ENCODE measurements at places on chromosomes 7 and 10.

GRCh38 chr7:142012825-142013511 is 17.3 kb downstream of the MGAM start:
- DNase-seq, result no peak

DNA sequence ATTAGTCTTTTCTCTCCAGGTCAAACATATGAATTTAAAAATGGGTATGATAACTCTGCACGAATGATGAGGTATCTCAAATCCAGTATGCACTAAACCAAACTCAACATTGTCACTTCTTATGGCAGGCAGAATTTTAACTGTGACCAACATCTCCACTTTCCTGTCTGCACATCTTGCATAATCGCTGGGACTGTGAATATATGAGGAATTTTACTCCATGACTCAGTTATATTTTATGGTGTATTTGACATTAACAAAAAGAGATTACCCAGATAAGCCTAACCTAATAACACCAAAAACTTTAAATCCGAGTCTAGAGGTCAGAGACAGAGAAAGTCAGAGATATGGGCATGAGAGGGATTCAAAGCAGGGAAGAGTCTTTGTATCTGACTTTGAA is 454.5 kb upstream of the SEMA3D start:
- peak; percentile 55 for DNase-seq

DNA sequence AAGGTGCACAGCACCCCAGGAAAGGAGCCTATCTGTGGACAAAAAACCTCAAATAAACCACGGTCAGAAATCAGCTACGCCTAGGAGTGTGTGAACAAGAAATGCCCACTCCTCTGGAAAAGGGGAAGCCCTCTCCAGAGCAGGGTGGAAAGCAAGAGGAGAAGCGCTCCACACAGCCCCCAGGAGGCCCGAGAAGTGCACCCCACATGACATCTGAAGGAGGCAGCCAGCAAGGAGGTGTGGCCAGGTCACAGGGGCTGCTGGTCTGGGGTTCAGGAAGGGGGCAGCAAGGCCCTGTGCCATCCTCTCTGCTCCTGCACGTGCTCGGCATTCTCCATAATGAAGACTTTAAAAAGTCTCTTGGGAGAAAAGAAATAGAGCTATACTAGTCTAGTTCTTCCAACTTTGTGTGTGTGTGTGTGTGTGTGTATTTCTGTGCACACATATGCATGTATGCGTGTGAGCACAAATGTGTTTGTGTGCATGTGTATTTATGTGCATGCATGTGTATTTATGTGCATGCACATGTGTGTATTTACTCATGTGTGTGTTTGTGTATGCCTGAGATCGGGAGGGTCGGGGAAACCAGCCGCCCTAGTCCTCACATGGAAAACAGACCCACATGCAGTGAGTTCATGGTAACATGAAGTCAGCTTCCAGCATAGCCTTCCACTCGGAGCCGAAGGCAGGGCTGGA is 76.5 kb downstream of the TNS3 start:
- no peak for DNase-seq

- peak; percentile 93 for DNase-seq
Observed at GRCh38 chr10:125160856-125161706, 718 bp upstream of the CTBP2 start.

- DNase-seq, result no peak
Observed at GRCh38 chr7:51340029-51340838, 23.6 kb upstream of the COBL start.

- DNase-seq, result no peak
Observed at GRCh38 chr10:124315591-124316270, 103.0 kb downstream of the OAT start.

GRCh38 chr10:80158598-80159127 is 26.1 kb downstream of the PLAC9 start:
- DNase-seq, result peak; percentile 99

- no peak for DNase-seq
Observed at GRCh38 chr10:63446716-63447440, 18.9 kb downstream of the JMJD1C start.

- no peak for DNase-seq
Observed at GRCh38 chr7:98864731-98865453, 4.9 kb downstream of the TMEM130 start.

DNA sequence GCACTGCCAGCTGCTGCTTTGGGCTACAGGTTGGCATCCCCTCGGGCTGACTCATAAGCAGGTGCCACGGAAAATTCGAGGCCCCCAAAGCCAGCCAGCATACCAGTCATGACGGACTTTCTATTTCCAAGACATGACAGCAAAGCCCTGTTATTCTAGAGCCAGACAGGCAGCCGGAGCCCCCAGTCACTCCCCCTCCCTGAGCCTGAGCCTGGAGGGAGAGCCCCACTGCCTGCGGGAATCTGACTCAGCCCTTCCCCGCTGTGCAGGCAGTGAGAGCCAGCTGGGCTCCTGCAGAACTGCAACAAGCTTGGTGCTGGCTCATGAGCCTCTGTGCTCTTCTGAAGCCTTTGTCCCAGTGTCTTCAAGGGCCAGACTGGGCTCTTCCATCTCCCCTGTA is 15.8 kb downstream of the BTBD16 start:
- DNase-seq, result peak; percentile 80

DNA sequence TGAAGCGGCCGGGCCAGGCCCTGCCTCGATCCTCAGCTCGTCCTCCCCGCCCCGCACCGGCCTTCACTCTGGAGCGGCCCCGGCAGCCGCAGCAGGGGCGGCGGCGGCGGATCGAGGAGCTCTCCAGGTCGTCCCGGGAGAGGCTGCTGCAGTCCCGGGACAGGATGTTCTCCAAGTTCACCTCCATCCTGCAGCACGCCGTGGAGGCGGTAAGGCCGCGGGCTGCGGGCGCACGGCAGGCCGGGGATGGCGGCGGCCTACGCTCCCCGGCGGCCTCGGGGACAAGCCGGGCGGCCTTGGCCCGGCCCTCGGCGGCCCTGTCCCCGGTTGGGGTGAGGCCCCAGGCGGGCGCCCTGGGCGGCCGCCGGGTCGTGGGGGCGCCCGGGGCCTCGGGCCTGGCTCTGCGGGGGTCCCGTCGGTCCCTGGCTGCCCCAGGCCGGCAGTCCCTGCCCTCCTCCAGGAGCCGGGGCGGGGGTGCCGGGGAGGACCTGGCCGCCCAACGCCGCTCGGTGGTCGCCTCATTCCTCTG is 399 bp downstream of the FHIP2A start:
- DNase-seq, result peak; percentile 56

DNA sequence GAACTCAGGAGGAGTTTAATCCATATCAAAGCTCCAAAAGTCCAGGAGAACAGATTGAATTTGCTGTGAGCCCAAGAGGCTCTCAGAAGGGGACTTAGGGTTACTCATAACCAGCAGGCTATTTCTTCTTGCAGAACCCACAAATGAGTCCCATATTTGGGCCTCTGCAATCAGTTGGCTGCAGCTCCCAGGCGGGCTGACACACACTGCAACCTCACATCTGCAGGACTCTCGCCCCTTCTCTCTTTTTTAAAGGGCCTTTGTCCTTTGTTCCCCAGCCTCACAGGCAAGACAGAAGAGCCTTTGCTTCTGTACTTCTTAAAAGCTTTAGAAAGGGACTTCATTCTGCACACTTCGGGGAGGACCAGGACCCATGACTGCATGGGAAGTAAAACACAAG is 26.7 kb downstream of the CREB3L2 start:
- DNase-seq, result peak; percentile 74

DNA sequence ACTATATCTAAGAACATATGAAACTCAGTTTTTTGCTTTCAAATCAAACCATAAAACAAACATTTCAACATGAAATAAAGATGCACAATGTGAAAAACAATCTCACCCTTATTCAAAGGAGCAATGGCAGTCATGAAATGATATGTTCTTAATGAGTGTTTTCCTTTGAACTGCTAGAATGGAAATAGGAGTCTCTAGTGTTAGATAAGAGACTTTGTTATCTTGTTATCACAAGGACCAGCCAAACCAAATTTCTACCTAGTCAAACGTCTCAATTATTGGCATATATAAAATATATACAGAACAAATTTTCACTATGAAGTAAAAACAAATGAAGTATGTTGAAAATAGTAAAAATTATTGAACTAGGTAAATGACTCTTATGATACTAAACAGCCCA is 1.2 kb downstream of the VPS41 start:
- DNase-seq, result no peak

DNA sequence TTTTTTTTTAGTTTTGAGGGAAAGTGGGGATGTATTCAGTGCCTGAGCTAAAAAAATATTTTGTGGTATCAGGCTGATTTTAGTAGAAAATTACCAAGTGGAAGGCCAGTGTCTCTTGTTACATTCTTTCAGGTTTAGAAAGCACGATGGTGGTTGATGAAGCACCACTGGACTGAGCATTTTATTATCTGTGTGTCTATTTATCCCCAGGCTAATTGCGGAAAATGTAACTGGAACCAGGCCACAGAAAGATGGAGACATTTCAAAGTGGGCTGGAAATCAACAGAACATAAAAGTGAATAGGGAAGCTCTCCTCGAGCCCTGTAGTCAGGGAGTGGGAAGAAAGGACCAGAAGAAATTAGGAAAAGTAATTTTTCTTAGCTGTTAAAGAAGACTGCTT is 261.0 kb downstream of the STK31 start:
- no peak for DNase-seq

GRCh38 chr7:100493476-100494264 is 9.9 kb downstream of the NYAP1 start:
- DNase-seq, result no peak

DNA sequence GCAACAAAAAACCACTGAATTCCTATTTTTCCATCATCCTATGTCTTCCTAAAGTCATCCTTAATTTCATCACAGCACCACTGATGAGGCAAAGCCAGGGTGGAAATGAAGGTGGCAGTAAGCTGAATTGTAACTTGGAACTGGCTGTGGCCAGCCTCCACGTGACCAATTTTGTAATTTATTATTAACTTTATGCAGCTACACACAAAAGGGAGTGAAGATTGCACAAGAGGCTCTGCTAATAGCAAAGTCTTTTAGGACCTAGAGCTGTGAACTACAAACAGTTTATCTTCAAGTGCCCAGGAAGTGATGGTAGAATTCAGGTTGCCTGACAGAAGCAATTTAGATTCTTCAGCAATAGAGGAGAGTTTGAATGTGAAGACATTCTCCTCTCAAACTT is 176.4 kb downstream of the CCDC71L start:
- DNase-seq, result peak; percentile 26

- peak; percentile 87 for DNase-seq
Observed at GRCh38 chr7:34747867-34748727, 90.1 kb downstream of the NPSR1 start.

DNA sequence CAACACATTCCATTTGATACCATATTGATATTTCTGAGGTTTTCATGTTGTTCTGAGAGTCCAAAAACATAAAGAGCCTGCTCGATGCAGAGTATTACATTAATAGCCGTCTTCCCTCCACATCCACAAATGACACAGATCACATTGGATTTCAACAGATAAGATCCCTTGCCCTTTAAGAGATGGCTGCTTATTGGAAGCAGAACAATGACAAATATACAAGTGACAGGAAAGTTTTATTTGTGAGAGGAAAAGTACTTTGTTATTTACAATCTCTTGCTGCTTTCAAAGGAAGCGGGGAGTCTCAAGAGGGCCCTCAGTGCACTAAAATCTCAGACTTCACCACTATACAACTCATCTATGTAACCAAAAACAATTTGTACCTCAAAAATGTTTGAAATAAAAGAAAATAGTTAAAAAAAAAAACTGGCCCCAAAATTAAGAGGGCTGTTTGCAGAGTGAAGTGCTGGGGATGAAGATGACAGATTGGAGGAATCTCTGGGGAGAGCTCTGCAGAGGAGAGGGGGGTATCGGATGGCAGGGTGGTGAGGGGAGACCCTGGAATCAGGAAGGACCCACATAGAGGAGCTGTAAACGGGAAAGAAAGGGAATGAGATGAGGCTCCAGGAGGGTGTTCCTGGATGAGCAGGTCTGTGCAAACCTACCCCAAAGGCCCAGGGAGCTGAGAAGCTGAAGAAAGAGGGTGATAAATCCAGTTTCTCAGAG is 42.5 kb upstream of the ZNF438 start:
- no peak for DNase-seq

GRCh38 chr7:51426163-51426562 is 109.6 kb upstream of the COBL start:
- no peak for DNase-seq

GRCh38 chr7:158809596-158809995 is 19.7 kb downstream of the ESYT2 start:
- DNase-seq, result no peak

- no peak for DNase-seq
Observed at GRCh38 chr7:148436571-148436970, 154.0 kb upstream of the C7orf33 start.

DNA sequence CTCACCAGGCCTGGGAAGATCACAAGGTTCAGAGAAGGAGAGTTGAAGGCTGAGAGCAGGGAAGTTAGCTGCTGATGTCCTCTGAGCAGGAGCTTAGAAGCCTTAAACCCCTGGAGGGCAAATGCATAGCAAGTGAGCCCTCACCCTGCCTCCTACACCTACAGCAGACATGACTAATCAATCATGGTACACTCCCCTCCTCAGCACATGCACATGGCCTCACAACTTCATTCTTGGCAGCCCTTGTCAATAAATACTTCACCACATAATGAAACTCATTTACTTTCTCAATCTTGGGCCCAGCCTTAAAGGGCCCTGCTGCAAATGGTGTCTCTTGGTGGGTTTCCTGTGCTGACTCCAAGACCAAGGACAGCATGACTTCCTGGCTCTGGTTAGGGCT is 12.9 kb downstream of the MMRN2 start:
- no peak for DNase-seq

GRCh38 chr10:72834183-72834825 is 59.2 kb upstream of the OIT3 start:
- peak; percentile 66 for DNase-seq

- DNase-seq, result no peak
Observed at GRCh38 chr7:3005257-3005656, 38.4 kb downstream of the CARD11 start.

- peak; percentile 95 for DNase-seq
Observed at GRCh38 chr7:100119072-100119969, at the start of the genes CNPY4 and TAF6. Gene CNPY4, plus strand, starts transcription at chr7:100119634. Its CDS starts 111 bp downstream, at chr7:100119745. Gene TAF6, minus strand, starts transcription at chr7:100119358. Its CDS starts 5,149 bp downstream, at chr7:100114209.

DNA sequence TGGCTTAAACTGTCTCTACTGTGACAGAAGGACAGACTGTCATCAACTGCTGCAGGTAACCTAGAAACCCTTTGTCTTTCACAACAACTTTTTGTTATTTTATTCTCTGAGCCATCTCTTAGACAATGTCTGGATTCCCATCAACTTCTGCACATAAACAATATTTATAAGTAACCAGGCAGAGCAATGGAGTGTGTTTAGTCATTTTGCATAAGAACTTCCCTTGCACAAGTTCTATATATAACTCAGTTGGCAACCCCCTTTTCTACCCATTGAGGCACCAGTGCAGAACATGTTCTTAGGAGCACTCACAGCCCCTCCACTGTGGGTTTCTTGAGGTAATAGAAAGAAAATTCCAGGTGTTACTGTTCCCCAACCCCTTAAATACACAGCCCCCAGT is 65.0 kb upstream of the IL6 start:
- peak; percentile 36 for DNase-seq

Measured in fibroblast of skin of right biceps (primary cell).